ENCODE measurements at places on chromosomes 12 and 14. TPM values are rescaled to one million over a fixed set of nuclear protein-coding genes. Genes with fewer than 3 reads are reported as not detected.

DNA sequence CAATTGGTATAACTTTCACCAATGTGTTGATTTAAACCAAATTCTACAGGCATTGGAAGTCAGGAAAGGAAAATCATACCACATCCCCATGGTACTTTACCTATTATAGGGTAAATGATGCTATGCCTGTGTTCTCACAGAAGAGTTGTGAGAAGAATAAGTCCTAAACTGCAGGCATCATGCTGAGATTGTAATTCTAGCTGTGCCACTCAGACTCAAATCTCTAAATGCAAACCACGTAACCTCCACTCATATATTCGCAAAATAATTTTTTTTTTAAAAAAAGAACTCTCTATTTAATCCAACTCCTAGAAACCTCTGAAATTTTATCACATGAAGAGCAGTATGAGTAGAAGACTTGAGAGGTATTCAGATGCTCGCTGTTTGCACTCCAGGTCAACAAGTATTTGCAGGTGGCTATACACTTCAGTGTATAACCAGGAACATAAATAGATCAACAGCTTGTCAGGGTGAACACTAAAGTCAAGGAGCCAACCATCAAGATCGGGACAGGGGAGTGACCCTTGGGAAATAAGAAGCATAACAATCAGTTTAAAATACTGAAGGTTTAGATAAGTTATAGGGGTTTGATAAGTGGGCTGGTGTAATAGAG is 110.1 kb downstream of the SLC25A21 start:
- no peak for DNase-seq

DNA sequence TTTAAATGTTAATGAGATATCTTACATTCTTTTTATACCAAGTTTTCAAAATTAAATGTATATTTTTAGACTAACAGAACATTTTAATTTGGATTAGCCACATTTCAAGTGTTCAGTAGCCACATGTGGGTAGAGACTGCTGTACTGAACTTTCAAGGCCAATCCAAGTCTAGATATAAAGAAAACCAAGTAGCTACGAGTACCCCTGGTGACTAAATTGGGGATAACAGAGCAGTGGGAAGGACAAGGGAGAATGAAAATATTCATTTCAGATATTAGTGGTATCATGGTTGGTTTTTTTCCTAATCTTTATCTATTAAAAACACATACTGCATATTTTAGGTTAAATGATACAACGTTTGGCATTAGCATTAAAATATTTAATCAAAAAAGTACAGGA is 69.4 kb upstream of the RHOJ start:
- DNase-seq = no peak

- DNase-seq = no peak
Observed at GRCh38 chr12:102503056-102503681, 22.8 kb upstream of the IGF1 start.

- no peak for DNase-seq
Observed at GRCh38 chr14:66152302-66152701, 333.9 kb upstream of the CCDC196 start.

- DNase-seq = no peak
Observed at GRCh38 chr14:54822685-54823084, 79.9 kb downstream of the GCH1 start.

DNA sequence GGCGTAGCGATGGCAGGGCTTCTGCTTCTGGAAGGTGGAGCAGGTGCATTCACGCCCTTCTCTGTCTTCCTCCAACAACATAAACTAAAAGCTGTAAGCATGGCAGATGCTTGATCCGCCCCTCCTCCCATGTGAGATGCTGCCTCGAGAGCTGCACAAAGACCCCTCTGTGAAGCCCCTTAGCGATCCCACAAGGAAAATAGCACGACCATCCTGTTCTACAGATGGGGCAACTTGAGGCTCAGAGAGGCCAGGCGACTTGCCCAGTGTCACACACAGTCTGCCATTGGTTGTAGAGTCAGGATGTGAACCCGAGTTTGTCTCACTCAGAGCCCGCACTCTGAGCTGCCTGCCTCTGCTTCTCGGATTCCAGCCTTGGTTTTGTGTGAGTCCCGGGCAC is 144.4 kb downstream of the SCARB1 start:
- DNase-seq = no peak

DNA sequence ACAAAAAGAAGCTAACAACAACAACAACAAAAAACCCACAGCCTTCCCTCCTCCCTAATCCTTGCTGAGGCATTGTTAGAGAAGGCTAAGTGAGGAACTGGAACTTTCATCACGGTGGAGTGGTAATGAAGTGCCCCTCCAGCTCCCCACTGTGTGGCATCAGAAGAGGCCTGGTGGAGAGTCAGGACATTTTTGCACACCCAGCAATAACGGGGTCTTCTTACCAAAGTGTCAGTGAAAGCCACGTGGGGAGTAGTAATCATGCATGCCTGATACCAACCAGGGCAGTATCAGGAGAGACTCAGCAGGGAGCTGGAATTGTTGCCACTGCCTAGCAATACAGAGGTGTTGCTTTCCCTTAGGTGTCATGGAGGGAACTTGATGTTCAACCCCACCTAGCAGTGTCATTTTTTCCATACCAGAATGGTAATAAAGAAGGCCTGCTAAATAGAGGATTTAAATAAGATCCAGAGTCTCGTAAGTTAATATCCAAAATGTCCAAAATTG is 299.7 kb upstream of the RGS6 start:
- no peak for DNase-seq

DNA sequence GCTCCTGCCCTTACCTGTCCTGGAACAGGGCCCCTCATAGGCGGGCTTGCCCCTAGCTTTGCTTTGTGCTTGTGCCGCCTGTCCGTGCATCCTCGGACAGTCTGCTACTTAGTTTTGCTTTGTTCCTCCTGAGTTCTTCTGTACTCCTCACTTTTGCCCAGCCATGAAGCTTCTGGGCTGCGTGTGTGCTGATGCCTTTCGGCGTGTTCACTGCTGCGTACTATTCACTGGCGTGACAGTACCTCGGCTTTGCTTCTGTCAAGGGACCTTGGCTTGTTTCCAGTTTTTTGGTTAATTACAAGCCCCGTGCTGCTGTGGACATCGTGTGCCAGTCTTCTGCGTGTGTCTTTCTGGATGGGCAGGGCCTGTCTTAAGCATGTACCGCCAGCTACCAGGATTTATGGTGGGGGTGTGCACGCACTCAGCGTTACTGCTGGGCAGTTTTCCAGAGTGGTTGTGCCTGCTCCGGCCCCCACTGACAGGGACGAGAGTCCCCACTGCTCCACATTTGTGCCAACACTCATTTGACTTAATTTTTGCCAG is 2.5 kb downstream of the PACS2 start:
- DNase-seq = no peak

- DNase-seq = no peak
Observed at GRCh38 chr14:99936738-99937474, 128.3 kb upstream of the EVL start.

- DNase-seq = no peak
Observed at GRCh38 chr14:36091096-36091495, 85.4 kb downstream of the PTCSC3 start.

DNA sequence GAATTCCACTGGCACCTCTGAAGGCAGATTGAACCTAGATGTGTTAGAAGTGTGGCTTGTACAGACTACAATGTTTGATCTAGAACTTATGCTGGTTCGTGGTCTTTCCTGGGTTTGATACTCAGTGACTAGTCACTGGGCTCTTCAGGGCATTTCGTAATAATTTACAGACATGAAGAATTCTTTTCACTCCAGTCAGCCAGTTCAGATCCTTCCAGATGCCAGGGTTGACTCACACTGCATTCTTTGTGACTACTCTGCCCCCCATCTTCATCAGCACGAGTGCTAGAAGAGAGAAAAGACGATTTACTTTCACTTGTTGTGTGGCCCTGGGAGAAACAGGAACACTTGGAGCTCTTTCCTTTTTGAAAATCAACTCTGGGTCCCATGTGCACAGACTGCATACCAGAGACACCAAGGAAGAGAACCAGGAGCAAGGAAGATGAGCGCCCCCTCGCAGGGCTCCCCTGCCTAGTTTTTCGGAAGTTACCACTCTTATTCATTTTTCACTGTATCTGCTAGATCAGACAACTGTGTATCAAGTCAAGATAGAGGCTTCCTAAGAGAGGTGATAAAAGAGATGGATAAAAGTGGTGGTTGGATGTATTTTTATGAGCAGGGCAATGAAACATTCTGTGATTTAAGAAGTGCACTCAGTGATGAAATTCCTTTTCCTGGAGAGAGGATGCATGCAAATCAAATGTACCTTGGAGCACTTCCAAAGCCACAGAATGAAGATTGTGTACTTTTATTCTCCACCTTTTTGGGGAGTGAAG is 33.5 kb upstream of the EVL start:
- DNase-seq = no peak

DNA sequence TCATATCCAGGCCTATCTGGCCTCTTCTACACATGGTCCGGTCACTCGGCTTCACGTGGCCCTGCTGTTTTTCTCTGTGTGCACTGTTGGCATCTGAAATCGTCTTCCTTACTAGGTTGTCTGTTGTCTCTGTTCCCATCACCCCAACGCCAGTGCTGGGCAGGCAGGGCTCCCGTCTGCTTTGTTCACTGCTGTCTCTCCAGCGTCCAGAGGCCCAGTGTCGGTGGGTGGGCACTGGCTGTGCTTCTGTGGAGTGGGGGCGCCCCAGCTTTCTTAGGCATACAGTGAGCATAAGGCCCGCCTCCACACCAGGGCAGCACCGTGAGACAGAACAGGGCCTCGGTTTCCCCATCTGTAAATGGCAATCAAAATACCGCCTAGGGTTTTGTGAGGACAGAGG is 153.1 kb downstream of the BCL11B start:
- peak; percentile 19 for DNase-seq

DNA sequence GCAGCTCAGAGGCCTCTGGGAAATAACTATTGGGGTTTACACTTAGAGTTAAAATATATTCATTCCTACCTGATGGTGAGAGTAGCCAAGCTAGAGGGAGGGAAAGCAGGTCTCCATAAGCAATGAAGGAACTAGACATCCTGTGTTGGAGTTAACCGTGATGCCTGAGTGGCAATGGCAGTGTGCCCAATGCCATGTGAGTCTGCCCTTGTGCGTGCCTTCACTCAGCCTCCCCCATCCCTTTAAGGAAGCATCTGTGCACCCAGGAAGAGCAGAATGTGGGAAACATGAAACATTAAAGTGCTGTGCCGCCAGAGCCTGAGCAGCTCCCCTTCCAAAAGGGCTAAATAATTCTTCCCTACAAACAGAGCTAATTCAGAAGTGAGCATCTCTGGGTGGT is 76.3 kb downstream of the COX16 start:
- no peak for DNase-seq

- DNase-seq = no peak
Observed at GRCh38 chr14:69484444-69485314, at the start of gene PLEKHD1. Gene PLEKHD1 (plus strand): TSS chr14:69484728. CDS start chr14:69484966, 238 bp downstream.

GRCh38 chr12:121189131-121189530 is 20.8 kb upstream of the P2RX4 start:
- DNase-seq = no peak

- DNase-seq = peak; percentile 56
Observed at GRCh38 chr14:76844223-76844622, 18.0 kb downstream of the LRRC74A start.

DNA sequence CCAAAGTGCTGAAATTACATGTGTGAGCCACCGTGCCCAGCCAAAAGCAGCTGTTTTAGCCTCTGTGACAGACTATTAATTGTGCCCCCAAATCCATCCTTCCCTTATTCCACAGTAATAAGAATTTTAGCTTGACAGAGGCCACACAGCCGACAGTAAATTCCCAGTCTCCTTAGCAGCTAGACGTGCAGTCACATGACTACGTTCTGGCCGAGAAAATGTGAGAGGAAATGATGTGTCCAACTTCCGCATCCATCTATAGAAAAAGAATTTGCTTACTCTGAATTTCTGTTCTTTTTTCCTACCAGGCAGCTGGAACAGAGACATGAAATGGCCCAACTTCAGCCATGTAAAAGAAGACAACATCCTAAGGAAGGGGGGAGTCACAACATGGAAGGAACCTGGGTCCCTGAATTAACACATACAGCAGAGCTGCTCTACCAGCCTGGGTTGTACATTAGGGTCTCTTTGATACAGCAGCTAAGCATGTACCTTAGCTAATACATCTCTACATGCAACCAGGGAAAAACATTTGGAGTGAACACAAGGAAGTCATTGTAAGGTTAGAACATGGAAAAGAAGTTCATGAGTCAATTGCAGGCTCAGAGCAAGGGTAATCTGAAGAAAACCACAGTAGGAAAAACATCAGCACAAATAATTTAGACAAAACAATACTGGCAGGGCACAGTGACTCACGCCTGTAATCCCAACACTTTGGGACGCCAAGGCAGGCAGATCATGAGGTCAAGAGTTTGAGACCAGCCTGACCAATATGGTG is 35.5 kb downstream of the CIT start:
- no peak for DNase-seq

DNA sequence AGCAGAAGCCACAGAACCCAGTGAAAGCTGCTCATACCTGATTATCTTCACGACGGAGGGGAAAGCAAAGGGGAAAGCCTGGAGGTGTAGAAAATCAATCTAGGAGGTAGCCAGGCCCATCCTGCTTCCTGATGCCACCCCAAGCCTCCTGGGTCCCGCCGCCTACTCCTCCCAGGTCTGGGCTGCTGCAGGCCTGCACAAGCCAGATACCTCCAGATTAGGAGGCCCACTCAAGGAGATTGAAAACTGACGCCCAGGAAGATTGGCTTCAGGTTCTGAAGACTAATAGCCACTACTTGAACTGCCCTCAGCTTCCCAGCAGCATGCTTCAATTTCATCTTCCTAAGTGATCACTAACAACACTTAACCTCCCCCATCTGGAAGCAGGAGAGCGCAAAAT is 87.1 kb downstream of the GCH1 start:
- no peak for DNase-seq

DNA sequence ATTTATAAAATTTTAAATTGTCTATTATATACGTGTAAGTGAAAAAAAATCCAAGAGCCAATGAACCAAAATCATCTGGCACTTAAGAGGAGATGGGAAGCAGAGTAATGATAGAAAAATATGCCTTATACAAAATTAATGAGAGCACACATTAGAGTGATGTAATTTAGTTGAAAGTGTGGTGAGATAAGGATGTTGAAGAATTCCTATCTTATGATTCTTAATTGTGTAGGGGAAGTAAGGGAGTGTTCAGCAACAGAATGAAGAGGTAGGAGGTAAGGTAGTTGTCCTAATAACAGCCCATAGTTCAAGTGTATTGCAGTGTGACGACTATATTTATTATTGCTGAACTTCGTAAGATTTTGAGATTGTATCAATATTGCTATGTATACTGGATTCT is 843.4 kb upstream of the FLRT2 start:
- DNase-seq = no peak

Gene BICDL1
- total RNA-seq = 9.4 TPM

Gene RASSF9
- 0.93 TPM for total RNA-seq

Gene GPR84
- total RNA-seq = not detected

Gene IRAK3
- 1.7 TPM for total RNA-seq

Gene POLE2
- total RNA-seq = 3.3 TPM

Gene CD69
- total RNA-seq = 0.53 TPM

Gene TAS2R42
- not detected for total RNA-seq

Gene SLC7A7
- 6.1 TPM for total RNA-seq

Gene ERBB3
- total RNA-seq = 93.2 TPM

Gene ACACB
- total RNA-seq = 232 TPM

Gene SLCO1C1
- not detected for total RNA-seq

Gene FOXA1
- total RNA-seq = 36.6 TPM

Measured in left lobe of liver (tissue), 2 donors.